ENCODE measurements at places on chromosomes 2 and 18.

DNA sequence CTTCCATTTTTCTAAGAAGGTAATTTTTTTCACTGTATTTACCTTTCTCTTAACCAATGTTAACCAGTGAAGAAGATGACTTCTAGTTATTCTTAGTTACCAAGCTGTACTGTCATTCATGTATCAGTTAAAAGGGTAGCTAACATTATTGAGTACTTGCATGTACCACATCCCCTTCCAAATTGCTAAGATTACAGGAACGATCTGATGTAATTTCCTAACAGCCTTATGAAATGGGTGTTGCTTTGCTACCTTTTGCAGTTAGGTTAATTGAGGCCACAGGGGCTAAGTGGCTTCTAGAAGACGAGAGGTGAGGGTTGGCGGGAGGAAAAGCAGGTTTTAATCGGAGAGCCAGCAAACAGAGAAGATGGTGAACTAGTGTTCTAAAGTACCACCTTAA lies 1.8 kb upstream of the SULT6B1 start:
- DNase-seq: no peak

DNA sequence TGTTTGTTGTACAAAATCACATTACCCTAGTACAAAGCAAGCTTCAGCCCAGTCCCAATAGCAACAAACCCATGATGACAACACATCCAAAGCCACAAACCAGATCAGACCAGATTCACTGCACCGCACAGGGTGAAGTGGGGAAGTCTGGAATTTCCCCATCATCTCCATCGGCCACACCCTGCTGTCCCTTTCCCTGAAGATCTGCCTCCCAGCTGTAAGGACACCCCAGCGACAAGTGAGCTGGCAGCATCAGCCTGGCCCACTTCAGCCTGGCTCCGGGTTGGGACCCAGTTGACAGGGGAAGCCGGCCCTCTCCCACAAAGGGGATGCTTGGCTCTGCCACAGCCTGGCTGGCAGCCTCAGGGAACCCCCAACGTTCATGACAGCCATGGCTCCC lies 207.6 kb downstream of the MGAT5 start:
- DNase-seq: no peak

DNA sequence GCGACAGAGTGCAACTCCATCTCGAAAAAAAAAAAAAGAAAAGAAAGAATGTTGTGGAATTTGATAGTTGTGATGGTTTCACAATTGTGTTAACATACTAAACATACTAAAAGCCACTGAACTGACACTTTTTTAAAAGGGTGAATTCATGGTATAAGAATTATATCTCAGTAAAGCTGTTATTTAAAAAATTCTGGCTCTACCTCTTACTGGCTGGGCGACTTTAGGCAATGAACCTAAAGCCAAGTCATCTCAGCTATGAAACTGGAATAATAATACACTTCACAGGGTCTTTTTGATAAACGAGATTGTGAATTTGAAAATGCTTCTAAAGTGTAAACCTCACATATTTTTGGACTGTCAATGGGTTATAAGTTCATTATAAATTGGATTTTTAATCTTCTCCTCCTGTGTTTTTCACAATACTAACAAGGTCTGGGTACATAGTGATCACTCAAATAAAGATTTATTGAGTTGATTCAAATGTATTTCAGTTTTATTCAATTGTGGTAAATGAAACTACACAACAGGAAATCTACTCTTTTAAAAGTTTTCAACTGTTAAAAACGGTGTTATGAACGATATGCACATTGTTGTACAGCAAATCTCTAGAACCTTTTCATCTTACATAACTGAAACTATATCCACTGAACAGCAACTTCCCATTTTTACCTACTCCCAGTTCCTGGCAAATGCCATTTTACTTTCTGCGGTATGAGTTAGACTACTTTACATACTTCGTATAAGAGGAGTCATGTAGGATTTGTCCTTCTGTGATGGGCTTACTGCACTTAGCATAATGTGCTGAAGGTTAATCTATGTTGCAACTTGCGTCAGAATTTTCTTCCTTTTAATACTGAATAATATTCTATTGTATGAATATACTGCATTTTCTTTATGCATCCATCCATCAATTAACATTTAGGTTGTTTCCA lies 43.0 kb upstream of the GTF2A1L start:
- no peak for DNase-seq

GRCh38 chr2:167336213-167336612 lies 447.9 kb downstream of the XIRP2 start:
- DNase-seq: no peak

All from SK-N-MC (cell line).